ENCODE measurements at places on chromosomes 1 and 21. TPM values are rescaled to one million over a fixed set of nuclear protein-coding genes. Genes with fewer than 3 reads are reported as not detected.

DIO1 gene
- total RNA-seq: not detected

DNA sequence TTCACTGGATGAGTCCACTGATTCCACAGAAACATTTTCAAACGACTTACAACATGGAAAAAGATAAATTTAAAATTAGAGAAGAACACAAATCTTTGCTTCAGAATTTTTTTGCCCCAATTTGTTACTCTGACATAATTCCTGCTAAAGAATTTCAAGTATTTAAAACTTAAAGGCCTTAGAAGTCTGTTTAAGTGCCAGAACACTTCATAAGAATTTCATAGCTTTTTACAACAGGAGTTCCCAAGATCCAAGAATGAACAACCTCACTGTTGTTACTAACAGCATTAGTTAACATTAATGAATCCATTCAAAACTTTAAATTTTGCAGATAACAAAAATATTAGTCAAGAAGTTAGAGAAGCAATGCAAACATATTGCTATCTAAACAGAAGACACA, 31.7 kb downstream of the ARHGAP29 start:
- no peak for DNase-seq

DNA sequence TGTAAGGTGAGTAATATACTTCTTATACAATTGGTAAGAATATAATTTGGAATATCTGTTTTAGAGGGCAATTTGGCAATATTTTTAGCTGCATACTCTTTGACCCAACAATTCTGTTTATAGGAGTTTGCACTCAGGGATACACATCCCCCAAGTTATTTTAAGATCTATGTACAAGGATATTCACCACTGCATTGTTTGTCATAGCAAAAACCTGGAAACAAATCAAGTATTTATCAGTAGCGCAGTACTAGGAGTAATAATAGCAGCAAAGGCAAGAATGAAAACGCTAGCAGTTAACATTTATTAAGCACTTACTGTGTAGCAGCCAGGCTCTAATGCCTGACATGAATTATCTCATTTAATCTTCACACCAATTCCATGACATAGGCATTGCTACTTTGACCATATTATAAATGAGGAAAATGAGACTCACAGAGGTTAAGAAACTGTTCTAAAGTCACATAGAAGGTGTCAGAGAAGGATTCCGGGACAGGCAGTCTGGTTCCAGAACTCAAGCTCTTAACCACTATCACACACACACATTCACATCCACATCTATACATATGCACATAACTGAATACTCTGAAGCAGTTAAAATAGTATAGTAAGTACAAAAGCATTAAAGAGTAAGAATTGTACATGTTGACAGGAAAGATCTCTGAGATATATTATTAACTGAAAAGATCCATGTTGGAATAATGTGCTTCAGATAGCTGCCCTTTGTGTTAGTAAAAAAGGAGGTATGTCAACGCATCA, 30.6 kb downstream of the PHC2 start:
- no peak for DNase-seq

- no peak for DNase-seq
Observed at GRCh38 chr21:42203936-42204335, 15.0 kb upstream of the ABCG1 start.

DNA sequence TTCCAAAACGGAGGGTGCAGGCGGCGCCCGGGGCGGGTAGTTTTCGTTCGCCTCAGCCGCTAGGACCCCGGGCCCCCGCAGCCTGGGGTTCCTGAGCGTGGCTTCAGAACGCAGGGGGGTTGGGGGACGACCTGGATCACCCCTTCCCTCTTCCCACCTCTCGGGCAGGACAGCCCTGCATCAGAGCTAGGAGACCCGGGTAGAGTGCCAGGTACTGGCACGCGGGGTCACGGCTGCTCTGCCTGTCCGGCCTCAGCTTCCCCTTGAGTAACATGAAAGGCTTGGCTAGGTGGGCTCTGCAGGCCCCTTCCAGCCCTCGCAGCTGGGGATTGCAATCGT, 484 bp downstream of the DFFB start:
- DNase-seq: no peak

- no peak for DNase-seq
Observed at GRCh38 chr1:9319789-9320519, 27.3 kb downstream of the SPSB1 start.

GRCh38 chr1:68433395-68433794, 16.4 kb downstream of the RPE65 start:
- DNase-seq: no peak

DNA sequence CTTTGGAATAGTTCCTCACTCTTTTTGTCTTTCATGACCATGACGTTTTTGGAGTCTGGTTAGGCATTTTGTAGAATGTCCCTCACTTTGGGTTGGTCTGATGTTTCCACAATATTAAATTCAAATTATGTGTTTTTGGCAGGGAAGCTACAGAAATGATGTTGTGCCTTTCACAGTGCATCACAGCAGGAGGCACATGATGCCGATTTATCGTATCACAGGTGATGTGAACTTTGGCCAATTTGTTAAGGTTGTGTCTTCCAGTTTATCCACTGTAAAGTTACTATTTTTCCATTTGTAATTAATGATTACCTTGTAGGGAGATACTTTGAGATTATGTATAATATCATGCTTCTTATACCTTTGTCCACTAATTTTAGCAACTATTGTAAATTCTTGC, 114.3 kb downstream of the FGGY start:
- no peak for DNase-seq

All from MG63 (cell line).